Neural crest cell (in vitro differentiated cells): ENCODE measurements at places on chromosomes 6 and 20.
A peak's percentile ranks its signal among the peaks of the same experiment; 100 is the strongest.

DNA sequence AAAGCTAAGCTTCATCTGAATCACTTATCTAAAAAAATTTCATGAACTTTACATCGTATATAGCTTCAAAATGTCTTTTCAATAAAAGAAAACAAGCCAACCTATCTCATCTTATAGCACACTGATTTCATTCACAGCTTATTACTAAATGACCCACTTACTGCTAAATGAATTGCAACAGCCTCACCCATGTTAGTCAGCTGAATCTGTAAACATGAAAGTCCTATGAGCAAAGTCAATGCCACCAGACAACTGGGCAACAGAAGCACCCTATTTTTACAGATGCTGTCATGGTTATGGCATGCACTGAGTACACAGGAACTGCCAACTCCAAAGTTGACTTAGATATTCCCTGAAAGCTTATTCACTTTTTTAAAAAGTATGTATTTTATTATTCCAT is 41.2 kb upstream of the DST start:
- DNase-seq = no peak

- no peak for DNase-seq
Observed at GRCh38 chr6:161344626-161345025, 70.8 kb upstream of the AGPAT4 start.

- peak; percentile 1 for DNase-seq
Observed at GRCh38 chr6:120363429-120363828, 970.9 kb downstream of the TBC1D32 start.

- no peak for DNase-seq
Observed at GRCh38 chr20:60559462-60559861, 601.2 kb downstream of the CDH26 start.

DNA sequence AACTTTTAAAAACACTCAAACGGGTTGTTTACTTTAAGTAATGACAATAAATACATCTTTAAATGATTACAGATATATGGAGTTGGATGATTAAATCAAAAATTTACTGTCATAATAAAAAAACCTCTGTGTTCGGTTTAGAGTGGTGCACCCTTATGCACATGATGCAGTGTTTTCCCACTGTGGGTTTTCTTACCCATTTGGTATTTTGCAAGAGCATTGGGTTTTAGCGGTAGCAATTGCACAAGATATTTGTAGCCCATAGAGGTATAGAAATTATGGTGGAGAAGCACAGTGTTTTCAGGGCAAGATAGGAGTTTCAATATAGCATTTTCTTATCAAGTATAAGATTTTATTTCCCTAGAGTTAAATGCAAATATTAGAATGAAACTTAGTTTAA is 410.8 kb upstream of the PLCB4 start:
- DNase-seq = no peak

DNA sequence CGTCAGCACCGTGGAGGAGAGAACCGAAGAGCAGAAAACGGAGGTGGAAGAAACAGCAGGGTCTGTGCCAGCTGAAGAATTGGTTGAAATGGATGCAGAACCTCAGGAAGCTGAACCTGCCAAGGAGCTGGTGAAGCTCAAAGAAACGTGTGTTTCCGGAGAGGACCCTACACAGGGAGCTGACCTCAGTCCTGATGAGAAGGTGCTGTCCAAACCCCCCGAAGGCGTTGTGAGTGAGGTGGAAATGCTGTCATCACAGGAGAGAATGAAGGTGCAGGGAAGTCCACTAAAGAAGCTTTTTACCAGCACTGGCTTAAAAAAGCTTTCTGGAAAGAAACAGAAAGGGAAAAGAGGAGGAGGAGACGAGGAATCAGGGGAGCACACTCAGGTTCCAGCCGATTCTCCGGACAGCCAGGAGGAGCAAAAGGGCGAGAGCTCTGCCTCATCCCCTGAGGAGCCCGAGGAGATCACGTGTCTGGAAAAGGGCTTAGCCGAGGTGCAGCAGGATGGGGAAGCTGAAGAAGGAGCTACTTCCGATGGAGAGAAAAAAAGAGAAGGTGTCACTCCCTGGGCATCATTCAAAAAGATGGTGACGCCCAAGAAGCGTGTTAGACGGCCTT is 41.6 kb downstream of the ZBTB2 start:
- no peak for DNase-seq

DNA sequence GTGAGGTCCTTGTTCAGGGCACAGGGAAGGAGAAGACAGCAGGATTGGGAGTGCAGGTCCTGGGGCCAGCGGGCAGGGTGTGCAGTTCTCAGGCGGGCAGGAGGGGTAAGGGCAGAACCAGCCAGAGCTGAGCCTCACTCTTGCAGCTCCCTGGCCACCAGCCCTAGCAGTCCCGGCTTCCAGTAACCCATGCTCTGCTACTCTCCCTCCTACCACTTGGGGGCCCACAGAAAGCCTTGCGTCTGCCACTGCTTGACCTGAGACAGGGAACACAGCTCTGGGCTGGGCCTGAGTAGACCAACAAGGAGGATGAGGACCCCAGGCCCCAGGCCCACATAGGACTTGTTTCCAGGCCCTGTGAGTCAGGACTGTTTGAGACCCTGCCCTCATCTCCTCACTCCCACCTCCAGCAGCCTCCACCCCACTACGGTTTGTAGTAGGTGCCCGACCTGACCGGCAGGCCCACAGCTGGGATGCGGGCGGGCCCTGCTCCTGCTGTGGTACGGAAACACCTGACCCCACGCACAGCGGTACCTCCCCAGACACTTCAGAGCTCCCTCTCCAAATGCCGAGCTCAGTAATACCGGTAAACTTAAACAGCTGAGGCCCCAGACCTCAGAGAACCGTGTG is 39.2 kb downstream of the KCNK5 start:
- peak; percentile 44 for DNase-seq

- no peak for DNase-seq
Observed at GRCh38 chr6:169253337-169254238, at the start of gene THBS2. Gene THBS2, minus strand, starts transcription at chr6:169253846. Its CDS starts 3,062 bp downstream, at chr6:169250784.

- peak; percentile 71 for DNase-seq
Observed at GRCh38 chr20:46117704-46118467, at the start of gene CD40. Gene CD40, plus strand, starts transcription at chr20:46118314. Its CDS starts 30 bp downstream, at chr20:46118344.

DNA sequence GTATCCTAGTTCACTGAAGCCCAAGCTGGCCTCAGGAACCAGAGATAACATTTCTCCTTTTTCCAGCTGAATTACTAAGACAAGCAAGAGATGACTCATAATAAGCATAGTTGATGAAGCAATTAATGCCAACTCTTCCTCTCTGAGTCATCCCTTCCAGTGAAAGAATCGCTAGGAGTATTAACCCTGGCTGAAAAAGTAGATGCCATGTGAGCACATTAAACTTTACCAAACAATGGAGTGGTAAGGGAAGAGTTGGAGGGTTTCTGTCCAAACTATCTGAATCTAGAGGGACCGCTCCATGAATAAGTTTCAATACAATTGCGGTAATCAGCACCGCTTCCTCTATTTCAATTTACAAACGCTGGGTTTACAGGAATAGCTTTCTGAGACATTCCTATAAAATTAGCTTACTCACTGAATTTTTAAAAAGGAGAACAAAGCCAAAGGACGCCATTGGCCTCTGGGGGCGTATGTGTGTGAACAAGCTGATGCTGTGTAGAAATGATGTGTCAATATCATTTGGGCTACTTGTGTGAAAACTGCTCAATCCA is 48.3 kb downstream of the ATXN1 start:
- no peak for DNase-seq

DNA sequence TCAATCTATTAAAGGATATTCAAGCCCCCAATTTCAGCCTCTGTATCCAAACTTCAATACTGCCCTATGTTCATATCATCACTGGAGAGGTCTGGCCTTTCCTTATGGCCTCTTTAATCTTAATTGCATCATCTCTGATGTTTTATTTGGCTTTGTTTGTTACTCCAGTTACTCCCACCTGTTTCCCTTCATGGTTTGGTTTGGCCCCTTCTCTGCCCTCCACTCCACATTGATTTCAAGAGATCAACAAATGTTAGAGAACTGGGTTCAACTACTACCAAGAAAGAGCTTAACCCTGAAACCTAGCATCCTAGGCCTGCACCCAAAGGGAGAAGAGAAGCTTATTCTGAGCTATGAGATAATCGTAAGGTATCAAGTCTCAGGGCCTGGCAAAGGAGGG is 221.6 kb downstream of the LAMA2 start:
- no peak for DNase-seq

GRCh38 chr6:90072935-90073464 is 178.7 kb downstream of the GJA10 start:
- no peak for DNase-seq

DNA sequence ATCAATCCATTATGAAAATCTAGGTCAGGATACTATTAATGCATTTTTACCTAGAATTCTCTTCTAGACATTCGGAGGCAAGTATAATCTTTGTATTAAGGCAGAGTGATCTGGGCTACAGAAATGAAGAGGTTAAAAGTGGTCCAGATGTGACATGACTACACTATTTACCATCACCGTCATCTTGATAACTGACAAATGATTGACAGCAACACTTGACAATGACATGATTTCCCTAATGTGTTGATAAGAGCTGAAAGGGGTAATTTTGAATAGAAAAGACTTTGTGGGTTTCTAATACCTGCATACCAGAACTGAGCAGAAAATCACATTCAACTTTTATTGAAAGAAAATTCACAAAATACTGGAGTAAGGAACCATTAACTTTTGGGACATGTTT is 718.9 kb upstream of the MAP3K7 start:
- DNase-seq = no peak

- DNase-seq = no peak
Observed at GRCh38 chr6:14211562-14211942, 94.0 kb downstream of the CD83 start.

- no peak for DNase-seq
Observed at GRCh38 chr6:109055771-109056235, 38.8 kb downstream of the SESN1 start.

GRCh38 chr20:7305976-7306375 is 538.5 kb downstream of the BMP2 start:
- no peak for DNase-seq

GRCh38 chr6:79170959-79171358 is 63.5 kb downstream of the HMGN3 start:
- DNase-seq = no peak

- no peak for DNase-seq
Observed at GRCh38 chr20:24738058-24738775, 210.9 kb upstream of the CST7 start.

- DNase-seq = no peak
Observed at GRCh38 chr6:16003197-16003491, 125.7 kb upstream of the MYLIP start.

DNA sequence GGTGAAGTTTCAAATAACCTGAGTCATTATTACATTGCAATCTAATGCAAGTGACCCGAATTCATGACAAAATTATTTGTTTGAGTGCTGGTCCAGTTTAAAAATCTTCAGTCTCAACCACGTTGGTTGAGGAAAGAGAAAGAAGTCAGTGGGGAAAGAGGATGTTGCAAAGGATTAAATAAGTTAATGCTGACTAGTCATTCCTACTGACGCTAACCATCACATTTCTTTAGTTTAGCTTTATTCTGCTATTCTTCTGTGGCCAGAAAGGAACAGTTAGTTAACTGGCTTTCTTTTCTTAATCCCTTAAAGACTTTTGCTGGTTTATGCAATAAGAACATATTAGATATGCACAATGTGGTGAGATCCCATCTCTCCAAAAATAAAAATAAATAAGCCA is 143.8 kb upstream of the FAM83B start:
- DNase-seq = no peak

DNA sequence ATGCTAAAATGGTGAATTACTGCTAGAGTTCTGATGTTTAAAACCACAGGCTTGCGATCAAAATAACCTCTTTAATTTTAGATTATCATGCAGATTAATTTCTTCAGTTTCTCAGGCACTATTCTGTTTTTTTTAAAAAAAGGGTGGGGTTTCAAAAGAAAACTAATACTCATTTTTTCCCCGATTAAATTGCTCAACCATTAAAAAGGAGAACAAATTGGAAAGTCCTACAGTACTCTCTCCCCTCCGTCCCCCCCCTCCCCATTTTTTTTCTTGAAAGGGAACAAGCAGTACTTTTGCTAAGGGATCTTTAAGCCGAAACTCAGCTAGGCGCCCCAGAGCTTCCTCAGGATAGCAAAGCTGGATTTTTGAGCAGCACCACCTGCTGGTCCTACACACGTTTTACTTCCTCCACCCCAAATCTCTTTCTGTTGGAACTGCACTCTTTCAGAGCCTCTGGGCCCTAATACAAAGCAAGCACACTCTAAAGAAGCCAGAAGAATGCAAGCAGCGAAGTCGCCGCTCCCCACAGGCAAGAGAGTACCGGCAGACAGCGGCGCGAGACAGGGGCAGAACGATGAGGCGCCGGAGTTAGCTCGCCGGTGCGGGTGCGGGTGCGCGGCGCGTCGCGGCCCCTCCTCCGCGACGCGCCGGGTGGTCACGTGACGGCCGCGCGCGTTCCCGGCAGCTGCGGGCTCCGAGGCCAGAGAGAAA is at the start of gene RNF146:
RNF146 (plus strand) TSS at position 687 of the 714 bp plus-strand sequence. CDS start 13,475 bp downstream, outside the sequence.
- DNase-seq = peak; percentile 67

- no peak for DNase-seq
Observed at GRCh38 chr20:417801-418342, 9.8 kb downstream of the RBCK1 start.

- no peak for DNase-seq
Observed at GRCh38 chr6:162290846-162291465, 436.6 kb downstream of the PRKN start.

DNA sequence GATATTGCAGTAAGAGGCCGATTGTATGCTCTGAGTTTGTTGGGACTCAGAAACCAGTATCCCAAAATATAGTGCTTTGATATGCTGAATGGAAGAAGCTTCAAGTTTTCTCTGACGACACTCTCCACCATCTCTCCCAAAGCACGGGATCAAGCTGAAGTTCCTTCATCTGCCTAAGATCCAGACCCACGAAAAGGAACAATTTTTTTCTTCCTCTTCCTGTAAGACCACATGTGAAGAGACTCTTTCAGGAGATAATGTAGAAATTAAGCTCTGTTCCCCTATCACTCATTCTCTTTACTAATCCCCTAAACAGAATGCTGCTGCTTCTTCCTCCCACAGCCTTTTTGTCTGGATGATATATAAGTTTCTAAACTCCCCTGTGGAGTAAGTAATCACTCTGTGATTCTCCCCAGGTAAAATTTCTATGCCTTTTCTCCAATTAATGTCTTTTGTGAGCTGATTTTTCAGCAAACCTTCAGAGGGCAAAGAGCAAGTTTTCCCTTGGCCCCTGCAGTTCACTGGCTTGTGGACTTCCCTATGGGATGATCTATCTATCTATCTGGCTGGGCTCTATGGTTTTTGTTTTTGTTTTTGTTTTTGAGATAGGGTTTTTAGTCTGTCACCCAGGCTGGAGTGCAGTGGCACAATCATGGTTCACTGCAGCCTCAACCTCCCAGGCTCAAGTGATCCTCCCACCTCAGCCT is 13.5 kb upstream of the PNRC1 start:
- DNase-seq = no peak

- DNase-seq = no peak
Observed at GRCh38 chr6:162053084-162053483, 674.5 kb downstream of the PRKN start.

DNA sequence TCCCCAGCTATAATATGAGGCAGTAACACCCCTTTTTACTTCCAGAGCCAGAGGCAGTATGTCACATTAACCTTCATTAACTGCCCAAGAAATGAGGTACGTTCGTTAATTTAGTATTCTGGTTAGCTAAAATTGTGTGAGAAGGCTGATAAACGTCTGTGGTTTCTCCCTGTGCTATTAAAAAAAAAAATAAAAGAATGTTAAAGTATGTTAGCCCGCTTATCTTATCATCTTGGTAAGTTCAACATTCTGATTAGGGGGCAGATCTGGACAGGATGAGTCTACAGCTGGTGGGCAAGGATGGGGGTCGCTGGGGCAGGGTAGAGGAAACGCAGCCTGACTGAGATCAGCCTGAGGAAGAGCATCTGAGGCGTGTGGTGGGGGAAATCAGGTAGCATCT is 154.0 kb downstream of the PRL start:
- no peak for DNase-seq

- no peak for DNase-seq
Observed at GRCh38 chr6:146484411-146484810, 59.2 kb upstream of the RAB32 start.

GRCh38 chr6:64520050-64520449 is 884.4 kb downstream of the PHF3 start:
- no peak for DNase-seq
